ENCODE measurements at places on chromosomes 13 and 19.

DNA sequence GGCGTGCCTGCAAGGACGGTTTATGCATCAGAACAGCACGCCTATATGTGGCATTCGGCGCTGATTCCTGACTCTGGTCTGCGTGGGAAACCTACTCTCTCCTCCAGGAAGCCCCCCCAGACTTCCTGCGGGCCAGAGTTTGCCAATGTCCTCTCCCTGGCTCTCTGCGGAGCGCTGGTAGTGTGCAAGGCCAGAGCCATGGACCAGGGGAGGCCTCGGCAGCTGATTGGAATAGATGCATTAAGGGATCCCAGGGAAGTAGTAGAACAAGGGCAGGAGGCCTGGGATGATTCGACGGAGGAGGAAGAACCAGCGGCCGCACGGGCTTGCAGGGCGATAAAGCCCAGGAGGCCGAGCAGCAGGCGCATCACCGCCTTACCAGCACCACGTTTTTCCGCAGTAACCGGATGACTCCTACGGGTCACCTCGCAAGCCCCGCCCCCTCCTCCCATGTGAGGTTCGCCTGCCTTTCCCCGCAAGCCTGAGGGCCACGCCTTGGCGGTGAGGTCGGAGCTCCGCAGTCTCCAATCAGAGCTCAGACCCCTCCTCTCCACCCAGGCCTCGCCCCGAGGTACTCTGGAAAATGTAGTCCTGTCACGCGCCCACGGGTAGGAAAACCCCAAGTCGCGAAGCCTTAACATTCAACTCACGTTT lies 5.0 kb downstream of the CLEC11A start:
- DNase-seq: no peak

GRCh38 chr13:112333756-112334543 lies 42.2 kb upstream of the SPACA7 start:
- DNase-seq: no peak

DNA sequence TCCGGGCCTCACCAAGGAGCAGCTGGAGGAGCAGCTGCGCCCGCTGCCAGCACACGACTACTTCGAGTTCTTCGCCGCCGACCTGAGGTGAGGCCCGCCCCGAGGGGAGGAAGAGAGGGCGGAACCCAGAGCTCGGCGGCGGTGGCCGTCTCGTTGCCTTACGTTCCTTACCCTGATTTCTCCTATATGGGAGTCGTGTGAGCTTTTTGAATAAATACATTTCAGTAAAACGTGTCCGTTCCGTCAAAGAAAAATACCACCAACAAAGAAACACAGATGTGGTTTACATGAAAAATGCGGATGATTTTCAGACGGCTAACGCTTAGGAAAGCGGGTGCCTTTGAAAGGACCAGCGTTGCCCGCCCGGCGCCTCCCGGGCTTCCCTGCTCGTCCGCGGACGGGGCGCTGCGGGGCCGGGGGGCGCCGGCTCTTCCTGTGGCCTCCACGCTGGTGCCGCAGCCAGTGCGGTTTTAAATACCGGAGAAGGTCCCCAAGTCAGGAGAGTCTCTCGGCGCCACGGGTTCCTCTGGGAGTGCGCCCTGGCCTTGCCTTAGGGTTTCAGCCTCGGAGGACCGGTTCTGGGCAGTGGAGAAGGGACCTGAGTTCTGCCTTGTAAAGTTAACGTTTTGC lies 755 bp downstream of the UPF3A start:
- no peak for DNase-seq

DNA sequence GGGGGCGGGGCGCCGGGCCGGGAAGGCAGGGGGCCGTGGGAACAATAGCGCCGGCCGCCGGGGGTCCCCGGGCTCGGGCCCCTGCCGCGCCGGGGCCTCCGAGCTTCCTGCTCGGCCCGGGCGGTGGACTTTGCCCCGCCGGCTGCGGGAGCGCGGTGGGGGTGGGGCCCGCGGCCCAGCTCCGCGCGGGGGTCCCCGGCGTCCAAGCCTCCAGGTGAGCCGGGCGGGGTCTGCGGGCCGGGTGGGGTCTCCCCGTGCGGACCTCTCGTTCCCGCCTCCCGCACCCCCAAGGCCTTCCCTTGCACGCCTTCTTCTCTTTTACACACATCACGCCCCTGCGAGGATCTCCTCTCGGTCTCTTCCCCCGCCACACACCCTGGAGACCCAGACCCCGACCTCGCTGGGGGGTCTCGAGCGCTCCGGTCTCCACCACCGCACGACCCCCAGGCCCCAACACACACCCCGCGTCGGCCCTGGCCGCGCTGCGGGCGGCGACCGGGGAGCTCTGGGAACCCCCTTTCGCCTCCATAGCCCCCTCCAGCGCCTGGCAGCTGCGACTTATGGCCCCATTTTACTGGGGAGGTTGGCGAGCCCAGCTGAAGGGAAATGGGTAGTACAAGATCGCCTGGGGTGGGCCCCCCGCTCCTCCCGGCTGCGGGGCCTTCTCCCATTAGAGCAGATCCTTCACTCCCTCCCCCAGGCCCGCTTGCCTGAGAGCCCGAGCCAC lies 711 bp downstream of the CAMSAP3 start:
- DNase-seq: no peak

GRCh38 chr13:75787249-75787928 lies 151.3 kb downstream of the LMO7 start:
- DNase-seq: no peak

Data from cortex of kidney (tissue), 1 donor.